ENCODE measurements at places on chromosomes 4 and X.

DNA sequence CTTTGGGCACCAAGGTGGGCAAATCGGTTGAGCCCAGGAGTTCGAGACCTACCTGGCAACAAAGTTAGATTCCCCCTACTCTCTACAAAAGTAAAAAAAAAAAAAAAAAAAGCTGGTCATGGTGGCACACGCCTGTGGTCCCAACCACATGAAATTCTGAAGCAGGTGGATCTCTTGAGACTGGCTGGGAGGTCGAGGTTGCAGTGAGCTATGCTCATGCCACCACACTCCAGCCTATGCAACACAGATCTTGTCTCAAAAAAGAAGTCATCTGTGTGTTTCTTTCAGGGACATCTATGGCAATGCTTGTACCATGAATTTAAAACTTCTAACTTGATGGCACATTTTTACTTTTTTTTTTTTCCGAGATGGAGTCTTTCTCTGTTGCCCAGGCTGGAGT lies 55.3 kb downstream of the UGT2A2 start:
- DNase-seq: no peak

GRCh38 chrX:1391707-1392375 lies at the start of gene SLC25A6:
TSS of gene SLC25A6 (minus strand) at chrX:1392113. CDS start at chrX:1392009, 104 bp downstream.
- DNase-seq: peak; percentile 99

- no peak for DNase-seq
Measured at GRCh38 chr4:1026115-1026514, 14.7 kb downstream of the FGFRL1 start.

- no peak for DNase-seq
Measured at GRCh38 chrX:44947995-44948394, 75.0 kb downstream of the KDM6A start.

GRCh38 chr4:8143392-8144140 lies 15.0 kb downstream of the ABLIM2 start:
- DNase-seq: no peak

GRCh38 chr4:4870576-4871241 lies 11.2 kb downstream of the MSX1 start:
- no peak for DNase-seq

DNA sequence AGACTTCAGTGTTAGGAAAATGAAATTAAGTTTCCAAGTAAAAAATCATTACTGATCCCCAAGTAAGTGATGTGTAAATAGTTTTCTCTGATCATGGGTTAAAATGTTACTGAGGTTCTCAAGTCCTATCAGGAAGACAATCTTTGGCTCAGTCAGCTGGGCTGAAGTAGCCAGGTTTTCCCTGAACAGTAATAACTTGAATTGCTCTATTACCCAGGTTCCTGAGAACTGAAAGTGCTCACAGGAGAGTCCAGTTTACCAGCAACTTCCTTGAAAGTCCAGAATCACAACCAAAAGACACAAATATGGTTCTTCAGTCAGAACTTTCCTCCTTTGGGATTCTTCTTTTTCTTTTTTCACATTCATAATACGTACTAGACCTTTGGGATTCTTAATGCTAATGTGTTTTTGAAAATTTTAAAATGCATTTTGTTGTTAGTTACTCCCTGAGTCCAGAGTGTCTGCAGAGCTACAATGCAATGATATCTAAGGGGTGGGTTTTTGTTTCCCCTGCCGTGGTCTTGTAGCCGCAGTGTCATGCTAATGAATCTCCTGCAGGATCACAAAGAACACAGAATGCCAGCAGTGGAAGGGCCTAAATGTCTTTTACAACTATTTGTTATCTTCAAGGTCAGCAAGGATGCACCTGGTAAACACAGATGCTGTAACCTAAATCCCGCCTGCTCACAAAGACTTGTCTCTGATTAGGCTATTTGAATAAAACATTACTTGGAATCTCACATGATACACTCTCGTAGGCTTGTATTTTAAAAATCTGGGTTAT lies 439.8 kb upstream of the NR3C2 start:
- DNase-seq: no peak

DNA sequence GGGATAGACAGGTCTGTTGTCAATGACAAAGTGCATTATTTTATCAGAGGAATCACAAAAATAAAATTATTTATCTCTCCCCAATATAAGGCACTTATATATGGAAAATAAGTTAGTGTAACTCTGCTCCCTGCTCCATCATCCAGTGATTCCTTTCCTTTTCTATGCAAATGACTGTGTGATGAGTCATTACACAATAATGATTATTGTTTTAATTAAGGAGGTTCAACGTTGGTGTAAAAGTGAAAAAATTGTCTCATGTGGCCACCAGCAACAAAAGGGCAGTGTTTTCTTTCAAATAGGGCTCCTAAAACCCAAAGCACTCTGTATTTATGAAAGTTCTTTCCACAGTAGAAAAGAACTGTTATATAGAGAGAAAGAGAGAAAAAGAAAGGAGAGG lies 16.7 kb downstream of the SLC7A11 start:
- no peak for DNase-seq

DNA sequence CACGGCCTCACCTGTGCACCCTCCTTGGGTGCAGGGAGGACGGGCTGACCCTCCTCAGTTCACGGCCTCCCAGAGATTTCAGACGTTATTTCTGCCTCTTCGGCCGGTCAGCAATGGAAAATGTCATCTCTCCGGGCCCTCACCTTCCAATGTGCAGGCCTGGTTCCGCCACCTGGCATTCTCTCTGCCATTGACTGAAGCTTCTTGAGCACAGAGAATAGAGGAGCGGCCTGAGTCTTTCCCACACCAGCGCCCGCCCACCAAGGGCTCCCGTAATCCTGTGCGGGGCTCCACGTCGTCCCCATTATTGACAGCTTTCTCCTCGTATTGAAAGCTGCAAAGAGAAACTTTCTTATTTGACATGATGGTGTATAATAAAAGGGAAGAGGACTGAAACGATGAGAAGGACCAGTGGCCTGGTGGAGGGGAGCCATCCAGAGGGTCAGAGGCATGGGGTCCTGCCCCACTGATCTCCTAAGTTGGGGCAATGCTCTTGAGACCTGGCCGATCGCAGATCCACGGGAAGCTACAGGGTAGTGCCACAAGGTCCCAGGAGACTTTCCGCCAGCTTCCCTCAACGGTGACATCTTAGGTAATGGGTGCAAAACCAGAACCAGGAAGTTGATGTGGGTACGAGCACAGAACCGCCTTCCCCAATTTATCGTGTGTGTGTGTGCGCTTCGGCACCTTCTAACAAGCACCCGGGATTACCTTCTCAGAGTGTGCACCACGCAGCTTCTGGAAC lies 20.6 kb downstream of the HTRA3 start:
- no peak for DNase-seq

DNA sequence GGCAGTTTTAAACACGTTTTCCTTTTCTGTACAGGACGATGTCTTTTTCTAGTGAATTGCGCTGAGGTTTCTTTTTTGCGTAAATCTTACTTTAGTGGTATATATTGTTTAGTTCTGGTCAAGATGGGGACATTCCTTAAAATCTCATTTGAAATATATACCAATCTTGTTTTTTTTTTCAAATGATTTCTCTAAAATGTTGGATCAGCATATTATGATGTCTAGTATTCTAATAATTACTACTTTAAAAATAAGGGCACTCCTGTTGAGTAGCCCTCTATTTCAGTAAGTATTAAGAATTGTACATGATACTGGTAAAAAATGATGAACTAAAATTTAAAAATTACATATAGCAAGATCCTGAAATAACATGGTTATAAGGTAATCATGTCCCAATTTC lies 224.1 kb upstream of the ARHGAP24 start:
- no peak for DNase-seq

DNA sequence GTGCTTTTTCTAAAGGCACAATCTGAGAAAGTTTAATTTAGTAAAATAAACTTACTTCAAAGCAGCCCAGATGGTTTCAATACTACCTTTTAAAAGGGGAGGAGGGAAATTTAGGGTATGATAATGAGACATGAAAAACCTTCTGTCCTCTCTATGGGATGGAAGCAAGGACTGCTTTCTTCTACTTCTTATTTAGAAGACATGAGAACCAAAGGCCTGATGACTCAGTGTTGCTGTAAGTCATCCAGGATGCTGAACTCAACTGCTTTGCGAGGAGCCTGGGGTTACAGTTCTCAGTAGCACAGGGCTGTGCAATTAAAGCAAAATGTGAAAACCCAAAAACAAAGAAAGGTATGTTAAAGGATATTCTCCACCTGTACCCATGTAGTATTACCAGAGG lies 140.8 kb upstream of the EDNRA start:
- no peak for DNase-seq

DNA sequence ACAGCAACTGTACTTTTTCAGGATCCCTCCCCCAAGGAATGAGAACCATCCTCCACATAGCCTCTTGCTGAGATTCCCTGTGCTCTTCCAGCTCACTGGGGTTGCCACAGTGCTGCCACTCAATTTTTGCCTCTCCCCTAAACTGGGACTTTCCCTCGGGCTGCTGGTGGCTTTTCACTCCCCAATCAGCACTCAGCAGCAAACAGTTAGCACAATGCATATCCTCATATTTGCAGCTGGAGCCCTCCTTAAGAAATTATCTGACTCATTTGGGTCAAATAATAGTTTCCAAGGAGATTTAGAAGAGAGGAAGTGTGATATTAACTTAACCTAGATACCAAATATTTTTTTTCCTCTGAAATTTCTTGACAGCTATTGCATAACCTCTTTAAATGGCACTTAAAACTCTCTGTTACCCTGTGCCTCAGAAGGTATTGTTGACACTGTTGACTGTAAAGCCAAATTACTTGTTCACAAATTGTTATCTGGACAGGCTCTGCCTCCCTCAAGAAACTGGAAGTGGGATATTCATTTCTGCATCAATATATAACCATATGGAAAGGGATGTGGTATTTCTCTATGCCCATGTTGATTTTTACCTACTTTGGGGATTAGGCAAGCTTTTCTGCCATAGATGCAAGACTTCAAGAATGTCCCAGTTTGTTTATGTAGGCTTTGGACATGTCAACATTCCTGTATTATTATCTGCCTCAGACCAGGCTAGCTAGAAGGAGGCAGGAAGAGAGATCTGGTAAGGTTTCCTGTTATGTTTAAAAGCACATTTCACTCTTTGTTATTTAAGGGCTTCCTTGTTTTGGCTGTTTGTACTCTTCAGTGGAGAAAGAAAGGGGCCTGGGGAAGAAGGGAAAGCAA lies 58.0 kb downstream of the SEPTIN11 start:
- no peak for DNase-seq

GRCh38 chr4:10239982-10240654 lies 123.5 kb upstream of the WDR1 start:
- no peak for DNase-seq

GRCh38 chr4:160026721-160027120 lies 923.8 kb downstream of the RAPGEF2 start:
- no peak for DNase-seq

GRCh38 chr4:45679411-45679810 lies 444.4 kb downstream of the GABRG1 start:
- no peak for DNase-seq

GRCh38 chr4:163110442-163110841 lies 56.2 kb downstream of the NAF1 start:
- no peak for DNase-seq

GRCh38 chrX:39542316-39542715 lies 555.4 kb downstream of the BCOR start:
- no peak for DNase-seq

- no peak for DNase-seq
Measured at GRCh38 chr4:5912614-5913019, 19.7 kb upstream of the CRMP1 start.

- no peak for DNase-seq
Measured at GRCh38 chr4:70940134-70940533, 38.0 kb downstream of the MOB1B start.

GRCh38 chr4:76752861-76753501 lies 145.0 kb downstream of the SOWAHB start:
- DNase-seq: no peak

DNA sequence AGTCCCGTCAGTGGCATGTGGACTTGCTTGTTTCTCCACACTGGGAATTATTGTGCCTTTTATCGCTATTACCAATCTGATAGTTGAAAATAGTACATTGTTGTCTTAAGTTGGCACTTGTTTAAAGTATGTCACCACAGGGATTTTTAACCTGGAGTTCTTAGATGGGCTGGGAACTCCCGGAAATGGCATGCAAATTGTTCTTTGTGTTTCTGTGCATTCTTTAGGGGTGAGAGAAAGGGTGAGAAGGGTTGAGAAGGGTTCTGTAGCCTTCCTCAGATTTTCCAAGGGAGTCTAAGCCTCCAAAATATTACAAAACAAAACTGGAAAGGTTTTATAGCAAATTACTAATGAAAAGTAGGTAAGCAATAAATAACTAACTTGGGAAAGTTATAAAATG lies 176.9 kb downstream of the ZIC3 start:
- no peak for DNase-seq

DNA sequence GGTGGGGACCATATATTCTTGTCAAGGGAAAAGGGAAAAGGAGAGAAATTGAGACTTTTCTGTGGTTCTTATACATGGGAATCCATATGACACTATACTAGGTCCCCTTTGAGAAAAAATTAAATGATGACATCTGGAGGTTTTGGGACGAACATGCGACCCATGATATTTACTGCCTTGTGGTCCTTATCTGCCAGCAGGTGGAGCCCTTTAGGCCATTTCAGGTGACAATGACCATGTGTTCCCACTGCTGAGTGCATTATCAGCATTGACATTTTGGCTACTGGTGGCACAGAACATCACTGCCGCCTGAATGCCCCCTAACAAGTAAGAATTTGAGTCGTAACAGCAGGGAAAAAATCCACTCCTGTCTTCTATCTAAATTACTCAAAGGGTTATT lies 843.4 kb downstream of the FSTL5 start:
- DNase-seq: no peak

DNA sequence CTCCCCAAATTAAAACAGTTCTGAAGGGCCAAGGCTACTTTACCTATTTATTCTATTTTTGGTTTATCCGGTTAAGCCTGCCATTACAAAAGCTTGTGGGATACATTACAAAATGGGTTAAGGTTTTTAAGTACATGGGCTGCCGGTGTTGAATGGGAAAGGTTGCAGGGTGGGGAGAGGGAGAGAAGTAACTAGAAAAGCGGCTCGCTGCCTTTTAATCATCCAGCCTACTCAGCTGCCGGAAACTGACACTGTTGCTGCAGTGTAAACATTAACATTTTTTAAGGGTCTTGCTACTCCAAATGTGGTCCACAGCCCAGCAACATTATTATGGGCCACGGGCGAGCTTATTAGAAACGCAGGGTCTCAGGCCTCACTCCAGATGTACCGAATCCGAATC lies 1.5 kb upstream of the IL1RAPL1 start:
- no peak for DNase-seq

GRCh38 chrX:45758319-45758718 lies 557.6 kb upstream of the DIPK2B start:
- no peak for DNase-seq

GRCh38 chr4:159639671-159640323 lies 536.9 kb downstream of the RAPGEF2 start:
- no peak for DNase-seq

GRCh38 chr4:118589471-118590055 lies 95.6 kb upstream of the METTL14 start:
- no peak for DNase-seq

DNA sequence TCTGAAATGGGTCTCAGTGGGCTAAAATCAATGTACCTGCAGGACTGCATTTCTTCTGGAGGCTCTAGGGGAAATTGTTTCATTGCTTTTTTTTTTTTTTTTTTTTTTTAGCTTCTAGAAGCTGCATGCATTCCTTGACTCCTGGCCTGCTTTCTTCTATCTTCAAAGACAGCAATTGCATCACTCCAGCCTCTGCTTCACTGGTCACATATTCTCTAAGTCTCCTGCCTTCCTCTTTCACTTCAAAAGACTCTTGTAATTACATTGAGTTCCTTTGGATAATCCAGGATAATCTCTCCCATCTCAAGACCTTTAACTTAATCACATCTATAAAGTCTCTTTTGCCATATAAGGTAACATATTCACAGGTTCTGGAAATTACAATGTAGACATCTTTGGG lies 11.3 kb upstream of the PCYT1B start:
- DNase-seq: no peak

- no peak for DNase-seq
Measured at GRCh38 chrX:155998761-155999510, 1.4 kb downstream of the IL9R start.
